ENCODE measurements at places on chromosomes 12 and 14.

DNA sequence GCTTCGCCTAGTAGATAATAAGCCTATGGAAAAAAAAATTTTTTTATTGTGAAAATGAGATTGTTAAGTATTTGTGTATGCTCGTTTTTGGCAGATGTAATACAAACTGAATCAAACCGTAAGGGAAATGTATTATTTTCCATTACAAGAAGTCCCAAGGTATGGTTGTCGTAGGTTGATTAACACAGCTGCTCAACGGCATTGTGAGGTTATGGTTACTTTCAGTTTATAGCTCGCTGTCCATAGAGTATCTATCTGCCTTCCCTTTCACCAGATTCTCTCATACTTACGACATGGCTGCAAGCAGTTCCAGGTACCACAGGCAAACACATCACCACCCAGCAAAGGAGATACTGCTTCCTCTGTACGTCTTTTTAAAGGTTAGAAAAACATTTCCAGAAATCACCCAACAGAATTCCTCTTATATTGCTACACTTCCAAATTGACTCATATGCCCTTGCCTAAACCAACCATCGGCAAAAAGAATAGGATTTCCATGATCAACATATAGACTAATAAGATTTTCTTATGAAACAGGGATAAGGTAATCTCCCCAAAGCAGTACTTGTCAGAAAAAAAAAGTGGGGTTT, 338.6 kb downstream of the SYT1 start:
- DNase-seq: no peak

DNA sequence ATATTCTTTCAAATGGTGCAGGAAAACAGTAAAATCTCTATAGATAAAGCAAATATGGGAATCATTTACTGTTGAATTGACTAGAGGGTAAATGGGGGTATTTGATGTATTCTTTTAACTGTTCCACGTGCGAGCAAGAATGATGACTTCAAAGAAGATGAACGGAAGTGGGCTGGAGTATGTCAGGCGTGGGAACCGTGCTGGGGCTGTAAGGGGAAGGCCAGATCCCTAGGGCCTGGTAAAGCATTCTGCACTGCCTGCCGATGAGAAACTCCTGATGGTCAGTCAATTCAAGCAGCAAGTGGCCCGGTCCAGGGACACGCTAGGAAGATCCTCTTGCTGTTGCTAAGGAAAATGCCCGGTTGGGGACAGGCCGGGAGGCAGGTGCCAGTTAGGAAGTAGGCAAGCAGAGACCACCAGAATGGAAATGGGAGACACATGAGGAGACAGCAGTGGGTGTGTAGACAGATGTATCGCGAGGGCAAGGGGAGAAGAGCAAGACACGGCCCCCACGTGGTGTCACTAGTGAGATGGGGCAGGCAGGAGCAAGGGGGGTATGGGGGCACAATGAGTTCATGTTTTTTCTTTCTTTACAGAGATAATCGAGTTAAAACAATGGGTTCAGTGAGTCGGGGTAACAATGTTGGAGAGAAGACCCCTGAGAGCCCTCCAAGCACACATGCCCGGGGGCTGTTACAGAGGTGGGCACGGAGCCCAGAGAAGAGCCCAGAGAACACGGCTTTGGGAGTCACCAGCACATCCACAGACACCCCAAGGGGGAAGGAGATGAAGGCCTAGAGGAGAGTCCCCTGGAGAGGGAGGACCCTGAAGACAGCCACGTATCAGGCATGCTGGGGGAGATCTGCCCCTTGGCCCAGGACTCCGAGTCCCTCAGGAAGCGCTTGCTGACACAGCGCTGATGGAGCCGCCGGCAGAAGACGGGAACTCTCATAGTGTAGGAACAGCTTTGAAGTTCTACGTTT, 37.2 kb downstream of the FBXO21 start:
- DNase-seq: no peak

DNA sequence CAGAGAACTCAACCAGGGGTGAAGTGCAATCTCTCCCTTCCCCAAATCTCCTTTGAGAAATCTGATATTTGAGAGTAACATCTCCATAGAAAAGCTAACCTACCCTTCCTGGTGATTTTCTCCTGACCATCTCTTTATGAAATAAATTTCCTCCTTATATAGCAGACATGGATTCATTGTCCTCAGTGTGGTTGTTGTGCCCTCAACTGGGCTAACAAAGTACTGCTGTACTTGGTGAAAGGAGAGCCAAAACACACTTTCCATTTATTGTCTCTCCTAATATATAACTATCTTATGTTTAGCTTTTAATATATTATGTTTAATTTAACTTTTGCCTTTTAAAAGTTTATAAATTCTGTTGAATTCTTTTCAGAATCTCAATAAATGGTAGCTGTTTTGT, 65.1 kb upstream of the SLCO1B1 start:
- no peak for DNase-seq

GRCh38 chr12:127981875-127982274, 285.1 kb upstream of the TMEM132C start:
- DNase-seq: no peak

DNA sequence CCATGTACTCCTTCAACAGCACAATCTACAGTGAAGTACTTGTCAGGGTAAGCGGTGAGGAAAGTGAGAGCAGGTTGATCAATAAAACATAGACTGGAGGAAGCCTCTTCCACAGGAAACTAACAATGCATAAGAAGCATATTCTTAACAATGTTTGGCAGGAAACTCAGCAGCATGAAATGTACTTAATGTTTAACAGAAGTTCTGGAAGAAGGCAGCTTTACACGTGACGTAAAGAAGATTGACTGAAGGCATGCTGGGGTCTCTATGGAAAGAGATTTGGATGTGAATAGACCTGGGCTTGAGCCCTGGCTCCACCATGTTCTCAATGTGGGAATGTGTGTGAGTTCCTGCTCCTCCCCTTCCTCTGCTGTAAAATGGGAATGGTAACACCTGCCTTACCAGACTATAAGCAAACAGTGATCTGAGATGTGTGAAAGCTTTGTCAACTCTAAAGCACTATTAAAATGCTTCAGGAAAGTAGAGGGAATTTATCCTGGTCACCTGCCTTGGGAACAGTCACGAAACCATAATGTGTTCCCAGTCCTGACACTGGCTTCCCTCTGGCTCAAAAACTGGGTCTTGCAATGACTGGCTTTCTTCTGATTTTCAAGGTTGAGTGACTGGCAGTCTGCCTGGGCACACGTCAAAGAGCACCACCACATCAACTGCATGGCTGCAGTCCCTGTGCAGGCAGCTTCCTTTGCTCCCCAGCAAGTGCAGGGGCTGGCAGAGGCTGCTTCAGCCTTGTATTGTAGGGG, 384.6 kb downstream of the APAF1 start:
- DNase-seq: no peak

GRCh38 chr14:25396128-25396527, 346.2 kb upstream of the STXBP6 start:
- DNase-seq: no peak

DNA sequence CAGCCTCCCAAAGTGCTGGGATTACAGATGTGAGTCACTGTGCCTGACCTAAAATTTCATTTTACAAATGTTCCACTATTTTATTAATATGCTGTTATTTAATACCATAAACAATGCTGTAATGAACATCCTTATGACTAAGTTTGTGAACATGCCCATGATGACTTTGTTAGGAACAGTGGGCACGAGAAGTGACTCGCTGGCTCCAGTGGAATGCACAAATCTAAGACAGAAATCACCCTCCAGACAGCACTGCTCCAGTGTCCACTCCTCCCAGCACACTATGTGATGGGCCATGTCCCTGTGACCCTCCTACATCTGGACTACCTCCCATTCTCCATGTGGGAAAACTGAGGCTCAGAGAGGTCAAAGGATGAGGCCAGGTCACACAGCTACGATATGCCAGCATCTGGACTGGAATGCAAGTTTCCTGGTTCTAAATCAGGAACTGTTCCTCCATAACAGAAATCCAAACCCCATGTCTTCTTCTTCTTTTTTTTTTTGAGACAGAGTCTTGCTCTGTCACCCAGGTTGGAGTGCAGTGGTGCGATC, 57.9 kb downstream of the GPR68 start:
- no peak for DNase-seq

DNA sequence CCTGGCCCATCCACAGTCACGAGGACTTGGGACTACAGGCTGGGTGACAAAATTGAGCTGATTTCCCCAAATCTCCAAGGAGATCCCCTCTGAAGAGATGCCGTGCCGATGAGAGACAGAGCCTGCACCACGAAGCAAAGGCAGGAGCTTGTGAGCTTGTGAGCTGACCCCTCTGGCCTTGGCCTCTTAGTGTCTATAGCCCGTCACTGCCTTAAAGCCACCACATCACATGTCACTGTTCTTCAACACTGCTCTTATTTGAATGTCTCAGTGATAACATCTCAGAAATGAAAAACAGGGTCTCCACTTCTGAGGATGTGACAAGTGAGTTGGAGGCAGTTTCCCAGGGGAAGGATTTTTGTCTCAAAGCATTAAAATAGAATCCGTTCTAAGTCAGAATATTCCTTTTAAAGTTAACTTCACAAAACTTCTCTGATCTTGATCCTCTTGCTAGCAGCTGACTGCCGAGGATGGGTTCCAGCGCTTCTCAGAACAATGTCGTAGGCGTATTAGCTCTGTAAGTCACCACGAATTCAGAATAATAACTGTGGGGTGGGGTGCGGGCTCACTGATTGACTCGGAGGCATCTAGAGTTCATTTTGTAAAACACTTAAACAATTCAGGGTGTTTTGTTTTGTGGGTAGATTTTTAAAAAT, 37.5 kb downstream of the CHST11 start:
- DNase-seq: no peak

GRCh38 chr12:109428037-109428629, 49.0 kb downstream of the KCTD10 start:
- peak; percentile 61 for DNase-seq

GRCh38 chr12:11827091-11828061, 177.9 kb downstream of the ETV6 start:
- DNase-seq: no peak

DNA sequence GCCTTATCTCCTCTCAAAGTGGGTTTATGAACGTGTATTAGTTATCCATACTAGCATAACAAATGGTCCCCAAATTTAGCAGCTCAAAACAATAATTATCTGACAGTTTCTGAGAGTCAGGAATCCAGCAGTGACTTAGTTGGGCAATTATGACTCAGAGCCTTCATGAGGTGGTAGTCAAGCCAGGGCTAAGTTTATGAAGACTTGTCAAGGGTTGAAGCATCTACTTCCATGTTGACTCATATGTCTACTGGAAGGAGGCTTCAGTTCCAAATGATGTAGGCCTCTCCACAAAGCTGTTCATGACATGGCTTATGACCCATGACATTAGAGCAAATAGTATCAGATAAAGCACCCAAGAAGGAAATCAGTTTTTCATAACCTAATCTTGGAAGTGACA, 73.2 kb downstream of the IPO8 start:
- DNase-seq: no peak

DNA sequence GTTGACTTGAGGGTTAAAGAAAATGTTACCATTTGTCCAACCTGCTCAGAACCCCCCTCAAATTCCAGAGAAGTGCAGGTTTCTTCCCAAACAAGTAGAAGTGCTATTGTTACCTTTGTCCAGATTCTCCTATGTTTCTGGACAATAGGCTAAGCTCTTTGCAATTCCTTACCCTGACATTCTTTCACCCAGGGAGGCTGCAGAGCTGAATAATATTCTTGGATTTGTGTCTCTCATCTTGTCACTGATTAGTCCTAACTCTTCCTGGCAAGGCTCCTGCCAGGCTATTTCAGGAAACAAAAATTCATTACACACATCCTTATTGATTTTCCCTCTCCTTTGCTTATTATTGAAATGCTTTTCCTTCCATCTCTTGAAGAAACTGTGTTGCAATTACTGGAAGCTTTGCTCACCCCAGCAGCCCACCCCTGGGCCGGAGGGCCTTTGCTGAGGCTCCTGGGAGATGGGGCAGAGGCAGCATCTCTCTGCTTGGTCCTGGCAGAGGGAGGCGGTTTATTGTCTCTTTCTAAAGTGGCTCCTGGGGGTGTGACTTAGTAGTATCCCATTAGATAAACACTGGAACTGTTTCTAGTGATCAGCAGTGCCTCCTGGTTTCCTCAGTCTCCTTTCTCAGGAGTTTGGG, 207.5 kb upstream of the PELI2 start:
- no peak for DNase-seq

DNA sequence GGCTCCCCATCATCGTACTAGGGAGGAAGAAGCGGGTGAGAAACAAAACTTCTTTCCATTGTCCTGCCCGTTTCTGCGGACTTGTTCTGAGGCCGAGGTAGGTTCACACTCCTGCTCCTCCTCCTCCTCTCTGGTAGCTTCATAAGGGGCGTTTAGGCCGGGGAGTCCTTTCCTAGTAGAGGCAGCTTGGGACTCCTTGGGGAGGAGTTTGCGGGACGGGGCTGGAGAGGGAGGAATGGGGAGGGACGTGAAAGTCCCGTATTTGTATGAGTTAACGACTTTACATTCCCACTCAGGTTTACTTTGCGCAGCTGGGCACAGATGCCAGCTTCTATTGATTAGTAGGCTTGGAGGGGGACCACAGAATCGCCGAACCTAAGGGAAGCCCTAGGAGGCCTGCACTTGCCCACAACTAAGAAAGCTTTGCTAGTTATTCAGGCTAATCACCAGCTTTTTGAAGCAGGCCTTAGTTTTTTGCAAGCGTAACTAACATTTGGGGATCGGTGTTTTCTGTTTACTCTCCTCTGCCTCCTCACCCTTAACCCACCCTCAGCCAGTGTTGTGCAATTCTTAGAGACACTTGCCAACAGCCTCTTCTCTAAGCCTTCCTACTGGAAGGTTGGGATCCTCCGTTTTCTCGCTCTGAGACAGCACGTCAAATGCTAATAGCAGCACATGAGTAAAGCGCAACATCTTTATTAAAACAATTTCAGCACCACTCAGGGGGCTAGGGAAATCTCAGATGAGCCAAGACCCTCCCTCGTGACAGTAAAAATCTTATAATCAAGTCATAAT, 499 bp downstream of the RNASE4 start:
- no peak for DNase-seq

DNA sequence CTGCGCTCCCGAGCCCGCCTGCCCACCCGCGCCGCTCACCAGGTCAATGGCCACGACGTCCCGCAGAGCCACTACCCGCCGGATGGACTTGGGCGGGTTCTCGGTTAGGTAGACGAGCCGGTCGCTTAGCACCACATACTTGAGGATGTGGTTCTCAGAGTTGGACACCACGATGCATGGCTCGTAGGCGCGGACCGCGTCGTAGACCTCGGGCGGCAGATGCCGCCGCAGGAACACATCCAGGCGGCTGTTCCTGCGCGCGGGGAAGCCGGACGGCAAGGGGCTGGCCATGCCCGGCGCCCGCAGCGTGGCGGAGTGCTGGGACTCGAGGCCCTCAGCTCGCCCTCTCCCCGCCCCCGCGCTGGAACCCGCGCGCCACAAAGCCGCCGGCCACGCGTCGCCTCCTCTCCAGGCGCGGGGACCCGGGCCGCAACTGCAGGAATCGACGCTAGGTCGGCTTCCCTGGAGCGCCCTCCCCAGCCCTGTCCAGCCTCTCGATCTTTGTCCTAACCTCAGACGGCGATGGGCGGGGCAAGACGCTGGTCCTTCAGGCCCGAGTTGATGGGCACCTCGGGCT, at the start of gene C12orf56:
Gene C12orf56, minus strand, starts transcription at position 484 of the 577 bp plus-strand sequence. Its CDS starts 193 bp downstream, at position 291.
- DNase-seq: no peak

GRCh38 chr14:28412077-28412476, 354.5 kb upstream of the FOXG1 start:
- no peak for DNase-seq

GRCh38 chr14:96514694-96515093, 12.5 kb downstream of the PAPOLA start:
- DNase-seq: no peak

Data from effector CD8-positive, alpha-beta T cell (primary cell).